ENCODE measurements at places on chromosomes 16 and 17.

DNA sequence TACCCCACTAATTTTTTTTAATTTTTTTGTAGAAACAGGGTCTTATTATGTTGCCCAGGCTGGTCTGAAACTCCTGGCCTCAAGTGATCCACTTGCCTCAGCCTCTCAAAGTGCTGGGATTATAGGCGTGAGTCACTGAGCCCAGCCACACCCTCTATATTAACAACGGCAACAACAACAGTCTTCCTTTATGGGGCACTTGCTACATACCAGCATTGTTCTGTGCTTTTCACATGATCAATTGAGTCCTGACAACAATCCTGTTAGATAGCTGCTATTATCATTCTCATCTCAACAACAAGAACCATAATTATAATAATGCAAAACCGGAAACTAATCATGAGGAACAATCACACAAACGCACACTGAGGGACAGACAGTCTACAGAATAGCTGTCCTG is 12.6 kb upstream of the ARL5C start:
- no peak for DNase-seq

DNA sequence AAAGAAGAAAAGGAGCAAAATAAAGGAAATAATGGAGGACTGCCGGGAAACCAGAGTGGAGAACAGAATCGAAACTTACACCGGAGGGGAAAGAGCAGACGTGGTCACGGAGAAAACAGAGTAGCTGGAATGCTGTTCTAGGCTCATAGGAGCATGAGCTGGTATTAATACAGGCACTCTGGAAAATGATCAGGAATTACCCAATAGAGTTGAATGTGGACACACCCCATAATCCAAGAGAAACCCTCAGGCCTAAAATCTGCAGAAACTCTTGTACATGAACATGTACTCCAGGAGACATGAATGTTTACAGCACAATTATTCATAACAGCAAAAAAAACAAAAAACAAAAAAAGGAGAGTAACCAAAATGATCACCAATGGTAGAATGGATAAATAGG is 77.7 kb downstream of the RPH3AL start:
- no peak for DNase-seq

DNA sequence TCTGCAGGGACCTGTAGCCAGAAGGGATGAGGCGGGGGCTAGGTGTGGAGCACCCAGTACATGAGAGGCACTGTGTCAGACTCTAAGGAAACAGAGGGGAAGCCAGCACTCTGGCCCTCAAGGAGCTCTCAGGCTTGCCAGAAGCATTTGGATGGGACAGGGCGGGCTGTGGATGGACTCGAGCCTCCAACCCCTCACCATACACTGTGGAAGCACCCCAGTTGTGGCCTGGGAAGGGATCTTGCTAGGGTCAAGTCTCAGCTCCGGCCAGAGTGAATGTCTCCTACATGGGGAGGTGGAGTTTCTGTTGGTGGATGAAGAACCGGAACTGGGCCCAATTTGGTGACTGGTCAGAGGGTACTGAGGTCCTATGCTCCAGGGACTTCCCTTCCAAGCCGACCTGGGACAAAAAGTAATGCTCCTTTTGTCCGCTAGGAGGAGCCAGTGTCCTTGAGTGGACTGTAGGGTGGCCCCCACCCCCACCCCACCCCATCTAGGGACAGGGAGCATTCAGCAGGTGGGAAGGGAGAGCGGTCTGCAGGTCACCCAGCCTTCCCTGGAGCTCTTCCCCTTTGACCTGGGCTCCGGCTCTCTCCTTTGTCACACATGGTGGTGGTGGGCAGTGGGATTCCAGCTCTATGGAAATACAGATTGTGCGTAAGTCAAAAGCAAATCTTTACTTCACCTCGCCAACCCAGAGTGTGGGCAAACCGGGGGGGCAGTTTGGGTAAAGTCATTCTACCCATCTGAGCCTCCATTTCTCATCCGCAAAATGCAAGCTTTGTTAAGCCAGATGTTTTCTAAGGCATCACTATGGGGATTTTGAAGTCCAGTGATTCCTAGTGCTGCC is 20.4 kb upstream of the PHB1 start:
- DNase-seq: peak; percentile 74

DNA sequence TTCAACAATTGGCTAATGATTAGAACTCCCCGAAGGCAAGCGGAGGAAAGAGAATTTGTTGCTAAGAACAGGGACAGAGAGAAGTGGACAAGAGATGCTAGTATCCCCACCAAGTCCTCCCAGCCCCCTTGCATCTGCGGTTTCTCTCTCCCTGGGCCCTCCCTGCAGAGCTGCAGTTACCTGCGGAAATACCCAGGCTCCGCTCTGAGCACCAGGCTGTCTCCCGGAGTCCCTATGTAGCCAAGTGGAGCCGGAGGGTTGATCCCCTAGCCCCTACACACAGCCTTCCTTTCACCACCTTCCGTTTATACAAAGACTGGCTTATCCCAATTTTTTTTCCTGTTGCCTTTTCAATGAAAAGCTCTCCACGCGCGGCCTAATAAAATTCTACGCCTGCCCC is 834.4 kb downstream of the KCNJ2 start:
- DNase-seq: no peak

GRCh38 chr16:57194512-57194911 is 8.4 kb downstream of the RSPRY1 start:
- peak; percentile 96 for DNase-seq

GRCh38 chr17:42230225-42230624 is 35.9 kb upstream of the GHDC start:
- DNase-seq: no peak

DNA sequence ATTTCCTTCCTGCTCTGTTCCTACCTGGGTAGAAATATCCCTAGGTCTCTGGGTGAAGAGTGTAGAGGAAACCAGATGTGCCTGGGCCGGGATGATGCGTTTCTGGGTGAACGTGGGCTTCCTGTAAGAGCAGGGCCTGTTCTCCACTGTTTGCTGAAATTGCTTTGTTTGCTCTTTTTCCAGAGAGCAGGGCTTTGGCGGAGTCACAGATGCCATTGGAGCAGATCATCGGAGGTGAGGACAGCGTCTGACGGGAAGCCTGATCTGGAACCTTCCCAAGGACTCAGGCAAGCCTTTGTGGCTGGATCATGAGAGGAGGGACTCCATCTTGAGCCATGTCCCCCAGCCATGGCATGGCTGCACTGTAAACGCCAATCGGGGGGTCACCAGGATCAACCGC is 15.4 kb downstream of the DHODH start:
- peak; percentile 80 for DNase-seq

Data from HepG2 (cell line).